ENCODE measurements at places on chromosomes 13 and 19. TPM values are rescaled to one million over a fixed set of nuclear protein-coding genes. Genes with fewer than 3 reads are reported as not detected.

ERICH6B gene
- total RNA-seq, result not detected

OBI1 gene
- 14.9 TPM for total RNA-seq

ZNF93 gene
- total RNA-seq, result 11.4 TPM

URAD gene
- total RNA-seq, result not detected

DCLK1 gene
- total RNA-seq, result 13.5 TPM

CD22 gene
- 4.2 TPM for total RNA-seq

UBE2L5 gene
- total RNA-seq, result not detected

KIR2DL3 gene
- total RNA-seq, result not detected

ZNF729 gene
- total RNA-seq, result not detected

F10 gene
- total RNA-seq, result 9.4 TPM

ANKLE1 gene
- total RNA-seq, result 0.23 TPM

JSRP1 gene
- total RNA-seq, result 0.49 TPM

TCF3 gene
- total RNA-seq, result 56.2 TPM

PEG3 gene
- 13.7 TPM for total RNA-seq

PSG2 gene
- not detected for total RNA-seq

PLK5 gene
- not detected for total RNA-seq

SIGLEC10 gene
- total RNA-seq, result 14.0 TPM

PEAK3 gene
- total RNA-seq, result 0.99 TPM

CD37 gene
- 11.0 TPM for total RNA-seq

RFPL4A gene
- total RNA-seq, result not detected

IRGC gene
- total RNA-seq, result not detected

ZNF534 gene
- not detected for total RNA-seq

EBPL gene
- total RNA-seq, result 51.5 TPM

LGALS7B gene
- not detected for total RNA-seq

DNAJC15 gene
- total RNA-seq, result 10.9 TPM

TMEM59L gene
- total RNA-seq, result 1.3 TPM

TPTE2 gene
- total RNA-seq, result 0.44 TPM

ITGBL1 gene
- total RNA-seq, result 1.9 TPM

YJEFN3 gene
- total RNA-seq, result 14.1 TPM

OR10H1 gene
- total RNA-seq, result 0.60 TPM

COX7A1 gene
- total RNA-seq, result 66.7 TPM

SIGLEC12 gene
- 0.34 TPM for total RNA-seq

BLOC1S3 gene
- total RNA-seq, result 15.0 TPM

Data from ureter (tissue), 1 donor.